HFFc6 (cell line): ENCODE measurements at places on chromosomes 12 and 14. TPM values are rescaled to one million over a fixed set of nuclear protein-coding genes. Genes with fewer than 3 reads are reported as not detected.

DNA sequence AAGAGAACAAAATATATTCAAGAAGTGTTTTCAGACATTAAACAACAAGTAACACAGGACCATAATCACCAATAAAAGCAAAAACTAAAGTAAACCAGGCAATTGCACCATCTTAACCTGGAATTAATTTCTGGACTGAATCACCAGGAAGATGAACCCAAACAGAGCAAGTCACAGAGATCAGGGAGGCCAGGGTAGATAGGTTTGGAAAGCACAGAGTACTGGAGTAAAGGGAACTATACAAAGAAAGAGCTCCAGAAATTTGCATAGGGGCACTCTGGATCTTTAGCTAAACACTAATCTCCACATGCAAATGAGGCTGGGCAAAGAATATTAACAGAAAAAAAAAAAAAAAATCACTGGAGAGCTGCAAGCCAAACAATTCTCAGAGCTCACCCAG lies 84.7 kb downstream of the NUAK1 start:
- no peak for DNase-seq

The PTHLH gene
- total RNA-seq = 0.60 to 1.0 TPM (median 0.79 TPM) in 3 replicates

The EPYC gene
- not detected in 3 replicates for total RNA-seq

The ART4 gene
- total RNA-seq = not detected in 3 replicates

GRCh38 chr12:53115891-53116648 lies 12.8 kb downstream of the SOAT2 start:
- no peak for DNase-seq

DNA sequence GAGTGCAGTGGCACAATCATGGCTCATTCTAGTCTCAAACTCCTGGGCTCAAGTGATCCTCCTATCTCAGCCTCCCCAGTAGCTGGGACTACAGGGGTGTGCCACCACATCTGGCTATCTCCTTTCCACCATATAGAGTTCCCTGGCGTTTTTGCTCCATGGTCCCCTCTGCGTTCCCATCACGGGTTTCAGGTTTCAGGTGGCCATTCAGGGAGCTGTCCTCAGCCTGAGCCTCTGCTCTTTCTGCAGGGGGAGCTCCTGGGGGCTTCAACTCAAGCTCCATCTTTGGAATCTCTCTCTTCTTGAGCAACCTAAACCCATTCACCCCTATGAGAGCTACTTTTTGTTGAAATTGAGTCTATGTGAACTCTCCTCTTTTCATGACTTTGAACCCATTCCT lies 11.6 kb downstream of the SMIM41 start:
- no peak for DNase-seq

DNA sequence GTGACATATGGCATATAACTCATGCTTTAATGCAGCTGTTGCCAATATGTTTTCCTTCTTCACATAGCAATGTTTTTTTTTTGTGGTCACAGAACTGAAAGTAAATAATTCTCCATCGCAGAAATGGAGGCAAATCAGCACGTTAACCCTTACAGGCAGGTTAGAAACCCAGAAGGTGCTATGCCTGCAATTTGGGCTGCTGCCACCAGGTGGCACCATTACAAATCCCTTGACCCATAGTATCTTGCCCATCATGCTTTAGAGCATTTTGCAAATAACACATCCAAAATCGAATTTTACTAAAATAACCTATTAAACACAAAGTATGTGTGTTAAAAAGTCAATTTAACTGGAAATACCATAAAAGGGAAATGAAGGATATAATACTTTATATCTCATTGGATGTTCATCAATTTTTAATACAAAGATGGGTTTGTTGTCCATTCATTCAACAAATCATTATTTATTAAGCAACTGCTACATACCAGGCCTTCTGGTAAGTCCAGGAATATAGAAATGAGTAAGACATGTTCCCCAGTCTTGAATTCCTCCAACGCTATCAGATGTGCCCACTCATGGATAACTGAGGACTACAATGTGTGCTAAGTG lies 340.1 kb downstream of the GLT1D1 start:
- DNase-seq = no peak

DNA sequence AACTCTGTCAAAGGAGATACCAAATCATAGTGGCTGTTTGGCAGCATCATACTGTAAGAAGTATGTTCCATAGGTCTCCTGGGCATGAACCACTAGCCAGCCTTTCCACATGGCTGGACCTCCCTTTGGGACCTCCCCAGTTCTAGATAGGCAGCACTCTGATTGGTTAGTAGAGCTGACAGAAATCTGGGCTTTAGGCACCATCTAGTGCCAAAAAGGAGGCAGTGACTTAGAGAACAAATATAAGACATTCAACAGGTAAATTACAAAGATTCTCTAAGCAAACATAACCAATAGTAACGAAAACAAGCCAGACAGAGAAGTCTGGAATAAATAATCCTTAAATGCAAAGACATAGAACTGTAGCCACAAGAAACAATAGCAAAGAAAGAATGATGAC lies 148.0 kb upstream of the PDE3A start:
- DNase-seq = no peak

DNA sequence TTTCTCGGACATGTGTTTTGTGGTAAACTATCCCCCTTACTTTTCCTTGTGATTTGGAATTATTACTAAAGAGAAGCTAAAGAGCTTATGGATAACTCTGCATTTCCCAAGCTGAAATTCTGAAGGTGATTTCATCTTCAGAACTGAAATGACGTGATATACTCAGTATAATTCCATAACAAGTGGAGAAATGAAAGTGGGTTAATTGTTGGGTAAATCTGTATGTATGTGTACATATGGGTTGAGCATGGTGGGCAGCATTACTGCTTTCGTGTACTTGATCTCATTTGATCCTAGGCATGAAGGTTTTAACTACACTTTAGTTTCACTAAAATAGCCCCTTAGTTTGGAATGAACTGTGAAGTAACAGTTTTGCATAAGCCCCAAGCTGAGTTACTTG lies 4.1 kb downstream of the YY1 start:
- DNase-seq = no peak
